ENCODE measurements at places on chromosomes 7 and 10.

- no peaks in the 10 kb centered on the region for H3K36me3 ChIP-seq
- no peak for DNase-seq
- no peaks in the 10 kb centered on the region for H3K27me3 ChIP-seq
- no peak overlapping the region for H3K27ac ChIP-seq
- no peaks in the 10 kb centered on the region for H3K4me1 ChIP-seq
Observed at GRCh38 chr7:70215491-70215890, 617.2 kb downstream of the AUTS2 start.

DNA sequence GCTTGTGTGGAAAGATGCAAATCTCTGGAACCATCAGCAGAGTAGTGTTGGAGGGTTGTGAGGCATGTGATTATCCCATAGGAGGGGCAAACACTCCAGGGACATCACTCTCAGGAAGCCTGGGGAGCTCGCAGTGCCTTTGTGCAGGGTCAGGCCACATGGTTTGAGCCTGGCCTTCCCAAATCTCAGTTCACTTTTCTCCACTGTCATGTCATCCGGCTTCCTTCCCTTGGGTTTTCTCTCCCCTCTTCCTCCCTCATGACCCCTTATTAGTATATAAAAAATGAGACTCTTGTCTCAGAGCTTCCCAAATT, 20.4 kb downstream of the TSPAN14 start:
- peaks cover 23% of the 10 kb centered on the region for H3K36me3 ChIP-seq
- no peaks in the 10 kb centered on the region for H3K27me3 ChIP-seq
- no peak overlapping the region for H3K4me3 ChIP-seq
- no peak for DNase-seq
- no peak overlapping the region for H3K27ac ChIP-seq
- peaks cover 52% of the 10 kb centered on the region for H3K4me1 ChIP-seq

GRCh38 chr7:147498081-147498480, 1092.5 kb upstream of the C7orf33 start:
- H3K36me3 ChIP-seq: no peaks in the 10 kb centered on the region
- no peak for DNase-seq
- no peak overlapping the region for H3K4me3 ChIP-seq
- H3K4me1 ChIP-seq: no peaks in the 10 kb centered on the region

DNA sequence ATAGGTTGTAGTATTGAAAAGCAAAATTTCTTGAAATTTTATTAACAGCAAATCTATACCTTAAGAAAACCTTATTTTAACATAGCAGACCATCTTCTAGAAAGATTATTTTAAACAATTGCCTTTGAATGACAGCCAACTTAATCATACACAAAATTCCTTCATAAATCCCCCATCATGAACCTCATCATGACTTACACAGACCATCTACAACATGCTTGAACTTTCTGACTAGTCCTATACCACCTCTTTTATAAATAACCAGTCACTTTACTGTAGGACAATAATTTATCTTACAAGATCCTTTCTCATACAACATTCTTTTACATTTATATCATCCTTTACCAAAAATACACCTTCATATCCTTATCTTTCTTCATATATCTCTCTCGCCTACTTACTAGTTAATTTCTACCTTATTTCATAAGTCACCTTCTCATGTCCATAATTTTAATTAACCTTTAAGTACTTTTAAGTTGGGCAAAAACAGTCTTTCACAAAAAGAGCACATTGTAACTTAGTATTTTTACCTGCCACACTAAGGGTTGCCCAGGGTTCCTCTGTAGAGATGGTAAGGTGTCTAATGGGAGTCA, 16.6 kb upstream of the PTN start:
- DNase-seq: no peak
- H3K27me3 ChIP-seq: no peaks in the 10 kb centered on the region
- no peak overlapping the region for H3K27ac ChIP-seq
- no peaks in the 10 kb centered on the region for H3K36me3 ChIP-seq

DNA sequence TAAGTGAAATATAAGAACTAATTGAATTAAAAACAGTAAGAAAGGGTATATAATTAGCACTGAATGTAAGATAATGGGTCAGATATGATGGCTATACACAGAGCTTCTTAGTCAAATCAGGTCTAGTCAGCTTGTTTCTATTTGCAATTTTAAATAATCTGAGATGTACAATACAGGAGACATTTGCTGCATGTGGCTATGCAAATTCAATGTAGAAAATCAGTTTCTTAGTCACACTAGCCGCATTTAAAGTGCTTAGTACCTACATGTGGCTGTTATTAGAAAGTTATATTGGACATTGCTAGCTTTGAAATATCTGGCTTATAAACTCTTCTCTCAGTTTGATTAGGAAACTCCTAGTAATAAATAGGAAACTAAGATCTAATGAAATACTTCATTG, 25.3 kb downstream of the CCDC7 start:
- H3K4me1 ChIP-seq: no peaks in the 10 kb centered on the region
- H3K4me3 ChIP-seq: no peak overlapping the region
- no peaks in the 10 kb centered on the region for H3K27me3 ChIP-seq
- H3K27ac ChIP-seq: no peak overlapping the region
- H3K36me3 ChIP-seq: peaks cover 6% of the 10 kb centered on the region

GRCh38 chr7:3732395-3733005, 431.4 kb downstream of the SDK1 start:
- H3K4me3 ChIP-seq: no peak overlapping the region
- no peaks in the 10 kb centered on the region for H3K27me3 ChIP-seq
- DNase-seq: no peak
- no peak overlapping the region for H3K27ac ChIP-seq
- H3K4me1 ChIP-seq: peaks cover 4% of the 10 kb centered on the region
- no peaks in the 10 kb centered on the region for H3K36me3 ChIP-seq

DNA sequence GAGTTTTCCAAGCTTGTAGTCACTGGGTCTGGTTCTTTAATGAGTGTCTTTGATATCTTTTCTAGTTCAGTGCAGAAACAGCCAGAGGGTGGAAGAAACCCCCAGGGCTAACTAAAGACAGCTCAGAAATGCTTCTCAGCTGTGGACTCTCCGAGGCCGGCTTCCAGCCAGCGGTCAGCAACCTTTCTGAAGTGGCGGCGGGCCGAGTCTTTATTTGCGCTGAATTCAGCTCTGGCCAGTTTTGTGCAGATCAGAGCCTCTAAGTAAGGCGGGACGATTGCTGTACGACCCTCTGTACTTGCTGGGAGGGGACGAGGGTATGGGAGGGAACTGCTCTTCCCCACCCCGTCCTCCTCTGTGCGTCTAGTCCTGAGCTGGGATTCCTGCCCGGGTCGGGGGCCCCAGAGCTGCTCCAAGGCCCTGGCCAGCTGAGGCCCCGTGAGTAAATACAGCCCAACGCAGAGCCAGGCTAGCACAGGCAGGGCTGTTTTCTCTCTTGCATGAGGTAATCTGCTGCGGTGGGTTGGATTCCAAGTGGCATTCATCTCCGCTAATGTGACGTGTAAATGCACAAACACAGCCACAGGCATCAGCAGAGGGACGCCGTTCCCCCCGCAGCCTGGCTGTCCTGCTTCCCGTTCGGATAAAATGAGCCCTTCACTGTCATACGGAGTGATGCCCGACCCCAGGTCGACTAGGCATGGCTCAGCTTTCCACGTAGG, 159.8 kb downstream of the PIP4K2A start:
- H3K36me3 ChIP-seq: peaks cover 6% of the 10 kb centered on the region
- peaks cover 28% of the 10 kb centered on the region for H3K4me1 ChIP-seq
- peak; percentile 93 for DNase-seq
- H3K27ac ChIP-seq: peak overlapping the region; percentile 77
- H3K4me3 ChIP-seq: peak overlapping the region; percentile 47

- H3K4me1 ChIP-seq: peaks cover 42% of the 10 kb centered on the region
- DNase-seq: no peak
- H3K27ac ChIP-seq: peak overlapping the region; percentile 68
Observed at GRCh38 chr7:47622946-47623640, 41.2 kb upstream of the TNS3 start.

- no peak overlapping the region for H3K27ac ChIP-seq
- peaks cover 14% of the 10 kb centered on the region for H3K4me1 ChIP-seq
- H3K4me3 ChIP-seq: peak overlapping the region; percentile 61
- DNase-seq: no peak
Observed at GRCh38 chr10:48523820-48524758, 80.8 kb downstream of the ARHGAP22 start.

DNA sequence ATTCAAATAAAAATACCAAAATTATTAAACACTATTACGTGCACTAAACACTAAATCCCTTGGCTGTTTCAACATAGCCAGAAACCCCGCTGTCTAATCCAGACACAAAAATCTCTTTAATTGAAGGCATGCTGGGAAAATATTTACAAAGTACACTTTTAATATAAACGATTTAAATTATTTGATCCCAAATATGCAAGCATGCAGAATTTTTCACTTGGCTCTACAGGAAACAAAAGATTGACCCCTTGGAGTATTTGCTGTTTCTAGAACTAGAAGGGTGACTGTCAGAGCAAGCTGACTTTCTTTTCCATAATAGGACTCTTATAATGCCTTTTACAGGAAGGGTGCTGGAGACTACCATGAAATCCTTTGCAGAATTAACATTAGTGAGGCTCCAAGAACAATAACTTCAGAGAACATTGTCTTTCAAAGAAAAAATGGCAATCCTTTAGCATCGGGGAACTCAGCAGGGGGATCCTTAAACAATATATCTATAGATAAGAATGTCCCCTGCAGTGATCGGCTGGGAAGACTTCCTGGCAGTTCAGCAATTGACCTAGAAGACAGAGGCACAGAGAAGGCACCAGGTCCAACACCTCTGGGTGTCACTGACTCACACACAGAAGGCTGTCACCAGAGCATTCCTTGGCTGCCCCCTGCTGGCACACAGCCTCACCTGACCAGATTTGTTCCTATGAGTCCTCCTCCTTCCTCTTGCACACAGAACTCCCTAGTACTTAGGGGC, 55.8 kb upstream of the MRLN start:
- no peak overlapping the region for H3K4me3 ChIP-seq
- peaks cover 29% of the 10 kb centered on the region for H3K4me1 ChIP-seq
- no peak overlapping the region for H3K27ac ChIP-seq
- DNase-seq: no peak

DNA sequence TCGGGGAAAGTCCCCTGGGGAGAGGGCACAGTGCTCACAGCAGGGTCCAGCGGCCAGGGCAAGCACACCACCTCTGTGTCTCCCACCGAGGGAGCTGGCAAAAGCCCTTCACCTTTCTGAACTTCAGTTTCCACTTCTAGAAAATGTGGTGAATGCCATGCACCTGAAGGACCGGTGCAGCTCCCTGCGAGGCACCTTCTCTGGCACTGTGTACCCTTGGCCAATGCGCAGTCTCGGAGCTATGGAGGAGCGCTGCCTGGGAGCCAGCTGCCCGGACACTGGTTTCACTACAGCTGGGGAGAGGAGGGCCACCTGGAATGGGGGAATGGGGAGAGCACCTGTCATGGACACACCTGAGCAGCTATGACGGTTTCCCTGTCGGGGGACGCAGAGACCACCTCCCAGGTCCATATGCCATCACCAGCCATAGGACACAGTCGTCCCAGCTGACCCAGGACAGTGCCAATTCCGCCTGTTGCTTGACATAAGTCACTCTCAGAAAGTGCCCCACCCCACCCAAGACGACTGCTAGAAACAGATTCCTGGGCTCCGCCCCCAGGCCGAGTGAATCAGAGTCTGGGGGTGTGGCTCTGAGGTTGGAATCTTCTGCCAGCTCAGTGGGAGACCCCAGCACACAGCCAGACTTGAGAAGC, 16.8 kb downstream of the RASGEF1A start:
- DNase-seq: no peak
- H3K27me3 ChIP-seq: peaks cover 22% of the 10 kb centered on the region
- no peaks in the 10 kb centered on the region for H3K36me3 ChIP-seq

GRCh38 chr7:33766405-33766804, 138.9 kb upstream of the BMPER start:
- DNase-seq: no peak
- no peaks in the 10 kb centered on the region for H3K36me3 ChIP-seq
- H3K4me1 ChIP-seq: peaks cover 5% of the 10 kb centered on the region
- H3K27me3 ChIP-seq: no peaks in the 10 kb centered on the region

DNA sequence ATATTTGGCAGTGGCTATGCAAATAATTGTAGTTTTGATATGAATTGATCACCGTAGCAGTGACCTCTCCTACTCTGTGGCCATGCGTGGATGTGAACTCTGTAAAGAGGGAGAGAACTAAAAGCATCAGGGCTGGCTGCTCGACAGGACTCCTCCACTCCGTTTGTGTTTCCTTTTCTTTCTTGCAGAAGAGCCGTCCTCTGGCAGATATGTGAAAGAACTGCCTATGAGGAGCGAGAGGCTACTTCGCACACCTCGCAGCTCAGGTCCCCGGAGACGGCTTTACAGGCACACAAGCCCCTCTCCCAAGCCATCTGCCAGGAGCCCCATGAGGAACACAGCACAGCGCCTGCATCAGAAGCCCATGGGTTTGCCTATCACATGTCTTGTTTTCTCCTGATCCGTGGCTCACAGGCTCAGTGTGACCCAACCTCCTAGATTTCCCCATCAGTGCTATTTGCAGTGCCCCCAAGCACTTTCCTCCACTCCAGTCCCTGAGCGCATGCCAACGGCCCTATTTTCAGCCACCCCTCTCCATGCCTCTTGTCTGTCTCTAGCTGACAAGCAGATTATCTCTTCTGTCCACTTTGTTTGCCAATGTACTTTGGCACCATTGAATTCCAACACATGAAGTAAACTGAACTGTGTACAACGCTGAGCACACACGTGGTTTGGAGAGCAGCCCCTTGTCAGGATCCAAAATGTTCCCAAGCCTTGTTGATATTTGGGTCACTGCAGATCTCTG, 164.3 kb upstream of the AKR1E2 start:
- no peak overlapping the region for H3K4me3 ChIP-seq
- peaks cover 42% of the 10 kb centered on the region for H3K4me1 ChIP-seq
- H3K27me3 ChIP-seq: no peaks in the 10 kb centered on the region
- H3K36me3 ChIP-seq: no peaks in the 10 kb centered on the region
- peak overlapping the region; percentile 91 for H3K27ac ChIP-seq

DNA sequence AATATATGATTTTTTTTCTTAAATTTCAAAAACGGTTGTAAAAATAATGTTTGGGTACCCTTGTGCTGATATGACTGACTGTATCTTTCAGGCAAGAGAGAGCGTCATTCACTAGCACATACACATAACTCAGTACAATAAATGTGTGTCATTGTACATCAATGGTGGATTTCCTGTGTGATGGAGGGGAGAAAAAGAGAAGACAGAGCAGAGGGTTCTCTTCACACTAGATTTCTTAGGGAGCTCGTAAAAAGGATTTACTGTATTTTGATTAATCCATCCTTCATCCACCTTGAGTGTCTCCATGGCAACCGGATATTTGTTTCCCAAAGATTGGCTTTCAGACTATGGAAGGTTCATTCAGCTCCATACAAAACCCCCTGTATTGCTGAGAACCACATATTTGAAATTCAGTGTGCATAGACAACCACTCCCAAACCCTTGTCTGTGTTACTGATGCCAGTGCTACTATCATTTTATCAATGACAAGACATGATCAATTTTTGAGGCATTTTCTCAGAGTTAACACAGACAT, 150.6 kb downstream of the AKR1D1 start:
- no peaks in the 10 kb centered on the region for H3K4me1 ChIP-seq
- H3K27ac ChIP-seq: no peak overlapping the region
- H3K27me3 ChIP-seq: no peaks in the 10 kb centered on the region
- no peak for DNase-seq
- no peak overlapping the region for H3K4me3 ChIP-seq
- H3K36me3 ChIP-seq: no peaks in the 10 kb centered on the region
